ENCODE measurements at places on chromosomes 3 and 15.
A peak's percentile ranks its signal among the peaks of the same experiment; 100 is the strongest.

DNA sequence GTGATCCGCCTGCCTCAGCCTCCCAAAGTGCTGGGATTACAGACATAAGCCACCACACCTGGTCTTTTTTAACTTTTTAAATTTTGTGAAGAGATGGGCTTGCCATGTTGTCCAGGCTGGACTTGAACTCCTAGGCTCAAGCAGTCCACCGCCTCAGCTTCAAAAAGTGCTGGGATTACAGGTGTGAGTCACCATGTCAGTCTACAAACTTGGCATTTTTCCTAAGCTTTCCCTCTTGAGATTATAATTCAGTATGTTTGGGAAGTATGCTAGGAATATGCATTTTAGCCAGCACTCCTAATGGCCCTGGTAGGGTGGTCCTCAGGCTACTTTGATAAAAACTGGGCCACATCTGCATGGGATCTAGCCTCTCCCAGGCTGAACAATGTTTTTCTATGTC lies 4.4 kb downstream of the WDR73 start:
- DNase-seq = no peak

- peak; percentile 21 for DNase-seq
Measured at GRCh38 chr15:23642413-23643044, 5.1 kb downstream of the MAGEL2 start.

DNA sequence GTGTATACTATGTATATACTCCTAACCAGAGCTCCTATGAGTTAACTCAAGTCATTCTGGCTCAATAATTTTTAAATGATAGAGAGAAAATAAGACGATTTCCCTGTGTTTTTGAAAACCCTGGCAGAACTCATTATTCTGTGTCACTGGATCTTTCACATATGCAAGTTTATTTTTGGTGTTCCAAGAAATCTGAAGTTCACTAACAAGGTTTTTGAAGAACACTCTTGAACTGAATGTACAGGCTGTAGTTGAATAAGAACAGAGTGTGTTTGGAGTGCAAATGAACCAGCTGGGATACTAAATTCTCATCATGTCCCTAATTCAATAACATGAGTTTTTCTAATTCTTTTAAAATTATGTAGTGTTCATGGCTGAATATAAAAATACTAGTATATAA lies 466.9 kb upstream of the SUCLG2 start:
- DNase-seq = no peak

DNA sequence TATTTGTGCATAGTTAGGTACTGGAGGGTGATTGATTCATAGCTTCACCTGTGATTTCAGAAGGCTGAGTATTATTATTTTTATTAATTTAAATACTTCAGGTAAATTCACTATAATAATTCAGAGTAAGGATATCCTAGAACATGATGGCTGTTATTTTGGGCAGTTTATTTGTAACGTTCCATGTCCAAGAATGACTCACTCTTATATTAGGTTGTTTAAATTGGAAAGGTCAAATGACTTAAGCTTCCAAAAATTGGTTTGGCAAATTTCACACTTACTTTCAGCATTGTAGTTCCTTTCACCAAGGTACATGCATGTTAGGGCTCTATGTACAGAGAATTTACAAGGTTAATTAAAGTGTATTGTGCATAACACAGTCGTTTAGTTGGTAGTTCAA lies 120.2 kb downstream of the EPHA3 start:
- DNase-seq = no peak

DNA sequence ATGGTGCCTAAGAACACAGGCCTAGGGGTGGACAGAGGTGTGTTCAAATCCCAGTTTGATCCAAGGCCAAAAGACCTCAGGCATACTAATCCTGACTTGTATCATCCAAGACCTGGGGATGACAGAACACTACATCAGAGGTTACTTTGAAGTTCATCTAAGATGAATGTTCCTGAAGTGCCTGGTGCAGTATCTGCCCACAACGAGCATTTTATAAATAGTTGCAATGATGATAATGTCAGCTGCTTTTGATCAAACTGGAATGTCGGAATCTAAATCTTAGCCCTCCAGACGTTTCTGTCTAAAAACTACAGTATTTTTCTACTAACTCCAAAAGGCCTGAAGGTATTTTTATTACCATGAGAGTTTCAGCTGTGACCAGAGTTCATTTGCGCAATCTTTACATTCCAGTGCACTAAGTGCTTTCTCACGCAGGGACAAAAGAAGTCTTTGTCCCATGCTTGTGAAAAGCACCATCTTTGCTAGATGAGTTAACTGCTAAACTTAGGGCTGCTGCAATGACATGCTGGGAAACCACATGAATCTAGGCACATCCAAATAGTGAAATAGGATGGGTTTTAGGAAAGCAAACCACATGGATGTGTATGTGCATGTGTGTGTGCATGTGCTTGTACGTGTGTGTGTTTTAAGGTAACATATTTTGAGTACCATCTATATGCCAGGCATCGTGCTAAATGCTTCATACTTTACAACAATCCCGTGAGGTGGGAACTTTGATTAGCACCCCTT lies 18.1 kb downstream of the ANXA2 start:
- no peak for DNase-seq

- peak; percentile 78 for DNase-seq
Measured at GRCh38 chr3:50436114-50436674, 67.2 kb downstream of the CACNA2D2 start.

DNA sequence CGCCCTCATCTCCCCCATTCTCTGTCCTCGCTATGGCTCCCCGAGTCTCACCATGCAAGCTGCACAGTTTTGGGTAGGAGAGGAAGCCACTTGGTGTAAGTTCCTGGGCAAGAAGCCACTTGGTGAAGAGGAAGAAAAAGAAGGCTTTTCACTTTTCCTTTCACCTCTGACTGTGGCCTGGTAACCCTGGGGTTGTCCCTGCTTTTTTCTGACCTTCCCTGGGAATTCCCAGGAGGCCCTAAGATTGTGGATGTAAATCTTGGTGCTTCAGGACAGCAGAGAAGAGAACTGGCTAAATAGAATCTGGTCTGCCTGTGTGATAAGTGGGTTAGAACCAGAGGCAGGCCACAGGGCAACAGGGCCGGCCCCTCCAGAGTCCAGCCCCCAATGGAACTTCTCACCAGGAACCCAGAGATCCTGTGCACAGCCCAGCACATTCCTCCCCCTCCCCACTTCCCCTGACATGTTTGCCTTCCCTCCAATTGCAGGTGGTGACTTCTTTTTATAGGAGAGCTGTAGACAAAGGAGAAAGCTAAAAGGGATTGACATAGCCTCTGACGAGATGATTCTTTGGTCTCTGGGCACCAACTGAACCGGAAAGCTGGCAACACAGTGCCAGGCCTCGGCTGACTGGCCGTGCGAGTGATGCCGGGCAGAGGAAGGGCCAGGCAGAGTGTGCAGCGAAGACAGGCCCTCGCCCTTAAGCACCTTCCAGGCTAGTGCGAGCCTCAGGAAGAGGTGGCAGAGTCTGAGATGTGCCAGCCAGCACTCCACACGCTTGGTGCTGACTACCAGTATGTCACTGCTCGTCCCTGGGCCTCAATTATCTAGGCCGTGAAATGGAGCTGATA lies 19.4 kb upstream of the SKOR1 start:
- no peak for DNase-seq

GRCh38 chr15:79991826-79992225 lies 20.8 kb upstream of the BCL2A1 start:
- no peak for DNase-seq

GRCh38 chr3:160141485-160142185 lies 83.6 kb upstream of the C3orf80 start:
- no peak for DNase-seq

DNA sequence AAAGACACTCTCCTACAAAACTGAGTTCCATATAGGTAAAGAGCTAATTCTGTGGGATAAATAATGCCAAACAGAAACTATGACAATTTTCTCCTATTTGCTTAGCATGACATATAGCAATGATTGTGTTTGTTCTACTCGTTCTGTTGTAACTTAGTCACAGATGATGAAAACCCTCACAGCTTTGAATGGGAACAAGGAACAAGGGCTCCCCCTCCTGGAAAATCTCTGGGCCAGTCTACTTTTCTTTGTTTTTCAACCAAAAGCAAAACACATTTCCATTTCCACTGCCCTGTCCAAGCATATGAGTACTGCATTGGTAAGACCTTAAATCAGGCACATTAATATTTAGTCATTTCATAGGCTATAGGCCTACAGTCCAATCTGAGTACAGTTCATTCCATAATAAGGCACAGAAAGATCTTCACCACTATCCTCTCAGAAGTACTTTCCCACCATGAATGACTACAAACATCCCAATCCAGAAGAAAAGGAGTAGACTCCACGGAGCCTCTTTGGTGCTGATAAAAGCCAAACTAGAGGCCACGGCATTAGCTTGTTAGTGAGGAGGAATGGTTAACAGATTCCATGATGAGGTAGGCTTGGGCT lies 67.1 kb downstream of the ATP8B4 start:
- DNase-seq = peak; percentile 29

DNA sequence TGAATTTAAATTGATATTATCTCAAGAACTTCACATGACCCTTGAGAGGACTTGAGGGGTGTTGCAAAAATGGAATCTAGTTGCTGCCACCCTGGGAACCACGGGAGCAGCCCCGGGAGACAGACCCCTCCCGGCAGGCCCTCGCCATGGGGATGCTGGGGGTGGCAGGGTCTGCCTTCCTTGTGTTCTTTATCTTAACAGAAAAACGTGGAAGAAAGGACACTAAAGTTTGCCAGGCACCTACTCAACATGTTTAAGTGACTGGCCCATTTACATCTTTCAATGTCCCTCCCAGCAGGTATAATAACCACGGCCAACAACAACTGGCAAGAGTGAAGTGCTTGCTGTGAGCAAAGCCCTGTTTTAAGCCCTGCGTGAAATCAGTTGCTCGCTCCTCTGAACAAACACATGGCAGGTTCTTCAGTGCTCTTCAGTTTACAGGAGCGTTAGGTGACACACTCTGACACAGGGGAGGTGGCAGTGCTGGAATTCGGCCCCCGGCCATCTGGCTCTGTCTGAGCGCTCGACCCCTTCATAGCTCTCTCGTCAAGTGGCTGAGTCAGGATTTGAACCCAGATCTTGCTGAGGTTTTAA lies 112.5 kb downstream of the ASB7 start:
- no peak for DNase-seq

DNA sequence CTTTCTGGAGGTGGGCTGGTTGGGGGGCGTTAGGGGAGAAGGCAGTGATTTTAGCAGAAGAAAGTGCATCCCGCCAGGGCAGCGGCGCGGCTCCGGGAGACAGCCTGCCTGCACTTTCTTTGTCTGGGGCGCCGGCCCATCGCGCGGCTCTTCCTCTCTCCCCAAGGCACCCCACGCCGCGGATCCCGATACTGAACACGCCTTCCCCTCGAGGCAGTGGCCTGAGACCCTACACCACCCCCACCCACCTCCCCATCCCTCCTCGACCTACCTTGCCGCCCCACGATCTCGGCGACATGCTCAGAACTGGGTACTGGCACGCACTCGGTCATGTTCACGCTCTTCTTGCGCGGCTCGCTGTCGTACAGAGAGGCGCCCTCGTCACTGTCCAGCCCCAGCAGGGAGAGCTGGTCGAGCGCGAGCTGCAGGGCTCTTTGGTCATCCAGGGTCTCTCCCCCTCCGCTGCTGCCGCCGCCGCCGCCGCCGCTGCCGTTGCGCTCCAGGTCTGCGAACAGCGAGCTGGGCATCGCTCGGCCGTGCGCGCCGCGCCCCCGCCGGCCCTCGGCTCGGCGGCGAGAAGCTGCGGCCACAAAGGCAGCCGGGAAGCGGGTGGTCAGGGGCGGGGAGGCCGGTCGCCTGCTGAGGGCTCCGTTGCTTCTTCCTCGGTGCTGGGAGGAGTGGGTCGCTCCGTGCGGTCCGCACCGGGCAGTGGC lies 483 bp downstream of the MEX3B start:
- DNase-seq = no peak

- no peak for DNase-seq
Measured at GRCh38 chr15:44035781-44036699, 159.0 kb downstream of the FRMD5 start.

- no peak for DNase-seq
Measured at GRCh38 chr3:114454551-114455251, 160.9 kb downstream of the TIGIT start.

GRCh38 chr15:66854012-66854965 lies 152.3 kb downstream of the SMAD6 start:
- DNase-seq = no peak

GRCh38 chr15:34795267-34796081 lies at the start of gene ACTC1:
Gene ACTC1, minus strand, starts transcription at chr15:34795549. Its CDS starts 741 bp downstream, at chr15:34794808.
- DNase-seq = no peak

DNA sequence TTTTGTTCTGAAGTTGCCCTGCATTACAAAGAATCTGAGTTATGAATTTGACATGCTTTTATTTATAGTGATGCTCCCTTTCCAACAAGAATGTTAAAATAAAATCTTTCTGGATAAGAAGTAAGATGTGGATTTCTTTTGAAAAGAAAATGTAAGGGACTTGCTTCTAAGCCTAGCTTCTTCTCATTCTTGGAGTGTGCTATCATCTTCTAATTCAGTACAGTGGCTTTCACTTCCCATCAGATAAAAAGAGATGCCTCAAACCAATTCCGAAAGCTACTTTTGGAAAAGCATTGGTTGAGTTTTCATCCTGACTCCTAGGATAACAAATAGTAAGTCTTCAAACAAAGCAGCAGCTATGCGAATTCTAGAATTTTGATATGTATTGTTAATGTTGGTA lies 197.0 kb upstream of the ZPLD1 start:
- no peak for DNase-seq

GRCh38 chr3:119085070-119085439 lies 50.4 kb upstream of the IGSF11 start:
- no peak for DNase-seq

DNA sequence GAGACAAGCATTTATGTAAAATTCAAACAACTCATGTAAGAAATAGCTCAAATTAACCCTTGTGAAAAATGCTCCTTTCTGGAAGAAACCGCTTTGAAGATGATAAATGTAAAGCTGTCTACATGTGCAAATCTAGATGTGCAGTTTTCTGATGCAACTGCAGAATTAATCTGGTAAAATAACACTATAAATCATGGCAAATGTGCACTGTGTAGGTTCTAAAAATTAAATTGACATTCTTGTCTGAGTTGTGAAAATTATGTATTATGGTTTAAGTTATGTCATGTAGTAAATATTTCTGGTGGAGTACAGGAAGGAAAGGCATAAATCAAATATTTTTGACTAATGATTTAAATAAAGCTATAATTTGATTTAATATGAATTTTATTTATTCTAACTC lies 678.1 kb upstream of the SEMA6D start:
- DNase-seq = no peak

DNA sequence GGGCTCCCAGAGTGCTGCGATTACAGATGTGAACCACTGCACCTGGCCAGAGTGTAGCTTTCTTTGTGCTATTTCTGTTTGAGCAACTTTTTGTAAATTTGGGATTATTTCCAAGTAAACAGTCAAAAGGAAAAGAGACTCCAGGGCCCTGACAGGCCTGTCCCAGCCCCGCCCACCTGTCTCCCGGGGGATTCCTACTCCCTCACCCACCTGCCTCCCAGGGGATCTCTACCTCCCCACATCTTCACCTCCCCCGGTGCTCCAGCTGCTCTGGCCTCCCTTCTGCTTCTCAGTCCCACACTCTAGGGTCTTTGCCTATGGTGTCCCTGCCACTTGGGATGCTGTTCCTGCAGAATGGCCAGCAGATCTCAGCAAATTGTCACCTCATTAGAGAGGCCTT lies 7.0 kb downstream of the RHCG start:
- DNase-seq = no peak

- DNase-seq = no peak
Measured at GRCh38 chr3:8210882-8211341, 290.7 kb upstream of the LMCD1 start.
